ENCODE measurements at places on chromosomes 5 and 9.

GRCh38 chr9:5264219-5264595, 33.0 kb downstream of the INSL4 start:
- DNase-seq: no peak

DNA sequence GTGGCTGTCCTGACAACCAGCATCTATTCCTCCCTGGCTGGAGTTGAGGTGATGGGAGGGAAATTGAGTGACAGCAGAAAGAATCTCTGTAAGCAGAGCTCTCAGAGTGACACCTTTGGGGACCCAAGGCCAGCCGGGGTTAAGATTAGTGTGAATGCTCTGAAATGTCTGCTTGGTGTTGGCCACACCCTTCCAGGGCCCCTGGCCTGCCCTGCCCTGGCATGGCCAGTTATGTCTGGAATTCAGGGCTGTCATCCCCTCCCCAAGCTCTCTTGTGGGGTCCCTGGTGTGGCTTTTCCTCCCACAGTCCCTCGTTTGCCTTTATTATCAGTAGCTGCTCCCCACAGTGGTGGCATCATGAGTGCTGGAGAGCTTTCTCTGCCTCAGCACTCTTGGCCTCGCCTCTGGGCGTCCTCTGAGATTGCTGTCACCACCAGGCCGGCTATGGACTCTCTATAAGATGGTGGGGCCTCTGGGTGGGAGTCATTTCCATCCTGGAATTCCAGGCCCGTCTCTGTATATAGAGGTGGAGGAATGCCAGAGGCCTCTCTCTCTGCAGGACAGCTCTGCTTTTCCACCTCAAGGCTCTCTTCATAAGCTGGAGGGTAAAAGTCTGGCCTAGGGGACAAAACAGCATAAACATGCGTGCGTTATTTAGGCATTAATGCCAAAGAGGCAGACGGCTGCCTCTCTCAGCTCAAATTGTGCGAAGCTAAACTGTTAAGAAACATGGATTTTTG, 3.6 kb downstream of the TMEM252 start:
- DNase-seq: no peak

DNA sequence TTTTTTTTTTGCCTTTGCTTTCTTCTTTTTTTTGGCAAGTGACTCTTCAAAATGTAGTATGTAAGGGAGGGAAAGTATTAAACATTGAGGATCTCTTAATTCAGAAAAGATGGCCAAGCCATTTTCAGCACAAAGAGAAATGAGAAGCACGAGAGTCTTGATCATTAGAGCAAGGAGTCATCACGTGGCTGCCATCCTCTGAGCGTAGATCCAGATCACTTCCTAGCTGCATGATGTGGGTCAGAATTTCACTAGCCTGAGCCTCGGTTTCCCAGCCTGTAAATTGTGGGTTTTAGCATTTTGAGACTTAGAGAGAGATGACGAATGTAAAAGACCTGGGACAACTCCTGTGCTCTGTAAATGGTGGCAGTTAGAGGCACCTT, 312.9 kb downstream of the ARHGEF28 start:
- no peak for DNase-seq

DNA sequence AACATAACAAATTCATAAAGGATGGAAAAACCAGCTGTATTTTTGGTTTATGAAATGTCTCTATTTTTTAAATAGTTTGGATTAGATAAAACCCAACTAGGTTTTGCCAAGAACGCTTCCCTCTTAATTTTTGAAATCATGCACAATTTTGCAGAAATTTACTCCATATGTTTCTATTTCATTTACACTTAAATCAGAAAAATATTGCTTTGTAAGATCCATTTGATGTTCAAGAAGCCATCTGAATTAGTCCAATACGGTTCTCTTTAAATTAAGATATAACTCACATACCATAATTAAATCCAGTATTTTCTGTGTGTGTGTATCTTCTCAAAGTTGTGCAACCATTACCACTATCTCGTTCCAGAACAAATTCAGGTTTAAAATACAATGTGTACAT, 78.6 kb upstream of the FBXL7 start:
- no peak for DNase-seq

GRCh38 chr9:107683566-107683965, 194.0 kb upstream of the KLF4 start:
- DNase-seq: no peak

DNA sequence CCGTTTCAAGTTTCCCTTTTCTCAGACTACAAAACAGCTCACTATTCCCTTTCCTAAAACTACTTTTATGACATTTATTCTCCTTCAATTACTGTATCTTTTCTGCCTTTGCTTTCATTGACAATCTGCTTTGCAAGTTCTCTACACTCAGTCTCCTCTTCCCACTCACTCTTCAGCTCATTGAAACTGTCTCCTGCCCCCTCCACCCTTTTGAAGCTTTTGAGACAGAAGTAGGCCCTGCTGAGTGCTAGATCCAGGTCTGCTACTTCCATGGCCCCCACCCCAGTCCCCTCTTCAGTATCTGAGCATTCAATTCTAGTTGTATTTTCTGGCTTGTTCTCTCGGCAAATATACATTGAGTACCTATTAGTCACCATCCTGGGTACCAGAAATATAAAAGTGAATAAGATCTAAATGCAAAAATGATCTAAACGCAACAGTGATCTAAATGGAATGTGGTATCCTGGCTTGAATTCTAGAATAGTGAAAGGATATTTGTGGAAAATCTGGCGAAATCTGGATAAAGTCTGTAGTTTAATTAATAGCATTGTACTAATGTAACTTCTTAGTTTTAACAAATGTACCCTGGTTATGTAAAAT, 58.4 kb downstream of the OR2K2 start:
- DNase-seq: no peak

GRCh38 chr5:39946356-39947045, 521.7 kb upstream of the DAB2 start:
- DNase-seq: no peak
